Left ventricle myocardium inferior (tissue), 1 donor: ENCODE measurements at places on chromosomes 3 and 15. TPM values are rescaled to one million over a fixed set of nuclear protein-coding genes. Genes with fewer than 3 reads are reported as not detected.

- no peak for DNase-seq
These were observed 790.1 kb upstream of the CFAP20DC start for GRCh38 chr3:59839810-59840515.

CCR3 gene
- not detected for total RNA-seq

- peak; percentile 62 for DNase-seq
These were observed 22.2 kb downstream of the UACA start for GRCh38 chr15:70741107-70741531.

DNA sequence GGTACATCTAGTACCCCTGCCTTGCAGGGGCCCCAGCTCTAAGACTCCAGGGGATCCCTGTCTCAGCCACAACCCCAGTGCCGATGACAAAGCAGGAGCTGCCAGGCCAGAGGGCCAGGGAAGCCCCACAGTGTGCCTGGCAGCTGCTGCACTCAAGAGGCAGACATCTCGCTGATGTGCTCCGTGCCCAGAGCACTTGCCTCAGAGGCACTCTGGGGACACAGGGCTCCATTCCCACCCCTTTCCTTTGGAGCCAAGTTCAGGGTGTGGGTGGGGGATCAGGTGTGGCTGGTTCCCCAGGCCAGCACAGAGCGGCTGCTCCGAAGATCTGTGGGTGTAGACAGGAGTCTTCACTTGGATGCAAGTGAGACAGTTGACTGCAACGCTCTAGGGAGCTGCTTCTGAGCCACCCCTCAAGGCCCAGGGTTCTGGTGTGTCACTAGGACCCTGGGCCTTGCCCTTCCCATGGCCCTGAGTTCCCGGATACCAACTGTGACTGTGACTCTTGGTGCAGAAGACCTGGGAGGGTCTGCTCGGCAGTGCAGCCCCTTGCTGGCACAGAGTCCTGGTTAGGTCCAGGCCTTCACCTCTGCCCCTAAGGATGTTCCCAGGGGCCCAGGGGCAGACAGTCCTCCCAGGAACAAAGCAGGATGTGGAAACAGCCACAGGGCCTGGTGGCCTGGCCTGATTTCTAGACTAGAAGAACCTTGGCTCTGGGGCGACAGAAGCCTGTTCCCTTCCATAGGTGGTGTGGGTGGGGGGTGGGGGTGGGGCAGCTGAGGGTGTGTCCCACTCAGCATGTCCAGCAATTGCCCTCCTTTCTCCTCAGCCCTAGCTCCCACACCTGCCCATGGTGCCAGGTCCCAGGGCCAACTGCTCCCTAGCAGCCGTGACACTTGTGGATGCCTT, 2.5 kb downstream of the NT5DC2 start:
- peak; percentile 72 for DNase-seq

ACP3 gene
- total RNA-seq = 1.3 TPM

DNA sequence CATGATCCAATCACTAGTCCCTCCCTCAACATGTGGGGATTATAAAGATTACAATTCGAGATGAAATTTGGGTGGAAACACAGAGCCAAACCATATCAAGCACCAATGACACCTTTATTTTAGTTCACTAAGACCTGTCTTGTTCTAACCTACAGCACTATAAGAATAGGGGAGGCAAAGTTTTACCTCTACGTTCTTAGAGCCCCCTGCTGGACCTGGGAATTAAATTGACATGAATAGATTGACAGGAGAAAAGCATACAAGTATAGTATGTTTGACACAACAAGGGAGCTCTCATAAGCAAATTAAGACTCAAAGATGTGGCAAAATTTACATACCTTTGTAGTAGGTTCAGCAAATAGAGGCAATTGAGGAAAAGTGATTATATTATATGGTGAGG, 974.4 kb upstream of the ALCAM start:
- no peak for DNase-seq

- DNase-seq = no peak
These were observed 224.9 kb upstream of the TOPAZ1 start for GRCh38 chr3:44016818-44017217.

GRCh38 chr15:25509703-25510102, 70.9 kb upstream of the UBE3A start:
- no peak for DNase-seq
